ENCODE measurements at places on chromosomes 7 and 10.

- DNase-seq, result peak; percentile 34
Observed at GRCh38 chr7:50651271-50651989, 86.2 kb upstream of the DDC start.

GRCh38 chr7:71485586-71485985 is 353.6 kb downstream of the GALNT17 start:
- DNase-seq, result no peak

DNA sequence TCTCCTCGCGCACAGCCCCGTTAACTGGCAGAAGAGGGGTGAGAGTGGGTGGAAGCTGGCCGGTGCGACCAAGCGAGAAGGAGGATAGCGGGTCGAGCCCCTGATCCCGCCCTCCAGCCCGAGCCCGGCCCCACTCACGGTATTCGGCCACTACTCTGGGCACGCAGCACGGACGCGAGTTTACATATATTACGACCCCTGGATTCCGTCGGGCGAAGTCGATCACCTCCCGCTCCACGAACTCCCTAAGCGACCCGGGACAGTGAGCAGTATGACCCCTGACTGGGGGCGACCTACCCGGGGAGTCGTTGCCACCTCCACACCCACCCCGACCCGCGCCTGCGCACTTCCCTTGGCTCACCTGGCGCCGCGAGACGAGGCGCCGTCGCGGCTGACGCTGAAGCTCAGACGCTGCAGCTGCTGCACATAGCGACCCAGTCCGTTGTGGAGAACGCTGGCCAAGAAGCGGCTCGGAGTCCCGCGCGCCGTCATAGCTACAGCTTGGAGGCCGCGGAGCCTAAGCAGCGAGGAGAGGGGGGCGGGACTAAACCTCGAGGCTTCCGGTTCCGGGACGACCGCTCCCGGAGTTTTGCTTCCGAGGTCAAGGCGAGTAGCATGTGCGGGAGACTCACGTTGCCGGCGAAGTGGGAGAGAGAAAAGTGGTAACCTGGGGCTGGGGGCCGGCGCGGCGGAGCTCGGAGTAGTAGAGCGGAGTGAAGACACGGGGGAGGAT is at the start of the genes MRPL43 and TWNK:
Gene MRPL43, minus strand, starts transcription at position 546 of the 733 bp plus-strand sequence. Its CDS starts 54 bp downstream, at position 492.
Gene TWNK, plus strand, starts transcription at position 592 of the 733 bp plus-strand sequence. CDS start 668 bp downstream, outside the sequence.
- peak; percentile 67 for DNase-seq

GRCh38 chr10:46523962-46524471 is 32.4 kb downstream of the GPRIN2 start:
- DNase-seq, result peak; percentile 94

DNA sequence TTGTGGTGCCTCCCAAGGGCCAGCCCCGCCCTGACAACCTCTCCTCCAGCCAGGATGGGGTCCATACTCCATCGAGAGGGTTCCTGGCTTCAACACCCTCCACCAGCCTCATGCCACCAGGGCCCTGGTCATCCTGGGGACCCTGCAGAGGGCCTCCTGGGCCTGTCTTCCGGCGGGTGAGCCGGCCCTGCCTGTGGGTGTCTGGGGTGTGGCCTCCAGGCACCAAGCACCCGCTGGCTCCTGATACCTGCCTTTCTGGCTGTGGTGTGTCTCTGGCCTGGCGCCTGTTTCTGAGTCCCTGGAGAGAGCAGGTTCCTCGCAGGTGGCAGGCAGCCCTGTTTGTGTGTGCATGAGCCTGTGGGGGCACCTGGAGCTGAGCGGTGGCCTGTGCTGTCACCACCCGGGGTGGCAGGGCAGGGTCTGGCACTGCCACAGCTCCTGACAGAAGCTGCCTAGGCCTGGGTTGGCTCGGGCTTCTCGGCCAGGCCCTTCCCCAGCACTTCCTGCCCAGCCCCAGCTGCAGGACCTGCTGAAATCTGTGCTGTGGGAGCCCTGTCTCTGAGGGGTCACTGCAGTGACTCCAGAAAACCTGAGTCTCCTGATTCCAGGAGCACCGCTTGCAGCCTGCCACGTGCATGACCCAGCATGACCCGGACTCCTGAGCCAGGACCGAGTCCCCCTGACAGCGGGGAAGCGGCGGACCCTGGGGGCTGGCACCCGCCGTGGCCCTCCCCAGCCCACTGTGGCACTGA is 18.4 kb downstream of the ADAM8 start:
- DNase-seq, result no peak

GRCh38 chr7:51455513-51455912 is 138.9 kb upstream of the COBL start:
- DNase-seq, result no peak

DNA sequence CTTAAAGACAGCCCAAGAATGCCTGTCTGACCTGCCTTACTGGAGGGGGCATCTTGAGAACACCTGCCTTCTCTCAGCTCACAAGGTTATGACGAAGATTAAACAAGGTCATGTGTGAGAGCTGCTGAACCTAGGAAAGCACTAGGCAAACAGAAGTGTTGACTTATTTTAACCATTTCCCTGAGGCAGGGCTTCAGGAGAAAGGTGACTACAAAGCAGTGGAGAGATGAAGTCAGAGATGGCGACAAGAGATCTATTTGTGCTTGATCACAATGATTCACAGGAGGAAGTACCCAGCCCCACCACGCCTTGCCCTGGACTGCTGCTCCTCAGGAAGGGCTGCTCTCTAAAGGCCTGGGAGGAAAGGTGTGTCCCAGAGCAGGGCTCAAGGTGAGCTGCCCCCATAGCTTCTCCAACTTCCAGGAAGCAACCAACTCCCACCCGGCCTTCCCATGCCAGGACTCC is 27.8 kb downstream of the STN1 start:
- DNase-seq, result peak; percentile 29
